ENCODE measurements at places on chromosomes 4 and X.

- DNase-seq: no peak
Observed at GRCh38 chrX:109624641-109625616, at the start of gene KCNE5. Gene KCNE5 (minus strand): TSS chrX:109625172. CDS start chrX:109625020, 152 bp downstream.

DNA sequence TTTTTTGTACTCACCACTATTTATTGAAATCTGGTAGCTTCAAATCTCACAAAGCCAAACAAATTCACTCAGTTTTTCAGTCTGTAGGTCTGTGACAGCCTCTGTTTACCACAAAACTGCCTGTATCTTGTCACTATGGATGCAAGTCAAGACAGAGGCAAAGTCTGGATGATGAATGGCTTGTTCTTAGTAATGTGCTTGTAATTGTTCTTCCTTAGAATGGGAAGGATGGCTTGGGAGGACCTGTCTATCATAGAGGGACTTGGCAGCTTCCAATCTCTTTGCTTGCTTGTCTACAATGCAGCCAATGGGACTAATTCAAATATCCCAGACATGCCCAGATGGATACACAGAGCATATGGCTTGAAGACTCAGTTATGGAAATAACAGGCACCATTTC, 141.2 kb upstream of the SCML1 start:
- DNase-seq: no peak

GRCh38 chrX:74295101-74295500, 8.9 kb upstream of the ZCCHC13 start:
- DNase-seq: no peak

GRCh38 chr4:46648088-46648744, 258.3 kb upstream of the GABRA2 start:
- DNase-seq: peak; percentile 4

GRCh38 chr4:145681956-145682355, 2.0 kb downstream of the C4orf51 start:
- no peak for DNase-seq

DNA sequence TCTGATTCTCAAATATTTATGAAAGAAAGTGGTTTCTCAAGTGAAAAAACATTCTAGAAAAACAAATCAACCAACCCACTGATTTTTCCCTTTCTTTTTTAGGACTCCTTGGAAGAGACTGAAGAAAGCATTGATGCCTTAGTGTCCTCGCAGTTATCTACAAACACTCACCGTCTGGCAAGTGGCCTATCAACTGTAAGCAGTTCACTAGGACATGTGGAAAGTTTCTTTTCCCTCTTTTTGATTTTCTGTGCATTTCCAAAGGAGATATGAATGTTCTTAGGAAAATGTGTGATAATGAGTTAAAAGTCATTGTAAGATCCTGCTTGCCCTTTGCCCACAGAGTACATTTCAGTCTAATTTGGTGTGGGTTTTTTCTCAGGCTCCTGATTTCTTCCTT, 95.9 kb downstream of the SYTL5 start:
- no peak for DNase-seq

GRCh38 chrX:45070116-45071007, 130.3 kb downstream of the DIPK2B start:
- peak; percentile 71 for DNase-seq

- no peak for DNase-seq
Observed at GRCh38 chr4:45302828-45303227, 576.5 kb upstream of the GNPDA2 start.

GRCh38 chr4:186693159-186693815, 30.4 kb downstream of the FAT1 start:
- DNase-seq: no peak

DNA sequence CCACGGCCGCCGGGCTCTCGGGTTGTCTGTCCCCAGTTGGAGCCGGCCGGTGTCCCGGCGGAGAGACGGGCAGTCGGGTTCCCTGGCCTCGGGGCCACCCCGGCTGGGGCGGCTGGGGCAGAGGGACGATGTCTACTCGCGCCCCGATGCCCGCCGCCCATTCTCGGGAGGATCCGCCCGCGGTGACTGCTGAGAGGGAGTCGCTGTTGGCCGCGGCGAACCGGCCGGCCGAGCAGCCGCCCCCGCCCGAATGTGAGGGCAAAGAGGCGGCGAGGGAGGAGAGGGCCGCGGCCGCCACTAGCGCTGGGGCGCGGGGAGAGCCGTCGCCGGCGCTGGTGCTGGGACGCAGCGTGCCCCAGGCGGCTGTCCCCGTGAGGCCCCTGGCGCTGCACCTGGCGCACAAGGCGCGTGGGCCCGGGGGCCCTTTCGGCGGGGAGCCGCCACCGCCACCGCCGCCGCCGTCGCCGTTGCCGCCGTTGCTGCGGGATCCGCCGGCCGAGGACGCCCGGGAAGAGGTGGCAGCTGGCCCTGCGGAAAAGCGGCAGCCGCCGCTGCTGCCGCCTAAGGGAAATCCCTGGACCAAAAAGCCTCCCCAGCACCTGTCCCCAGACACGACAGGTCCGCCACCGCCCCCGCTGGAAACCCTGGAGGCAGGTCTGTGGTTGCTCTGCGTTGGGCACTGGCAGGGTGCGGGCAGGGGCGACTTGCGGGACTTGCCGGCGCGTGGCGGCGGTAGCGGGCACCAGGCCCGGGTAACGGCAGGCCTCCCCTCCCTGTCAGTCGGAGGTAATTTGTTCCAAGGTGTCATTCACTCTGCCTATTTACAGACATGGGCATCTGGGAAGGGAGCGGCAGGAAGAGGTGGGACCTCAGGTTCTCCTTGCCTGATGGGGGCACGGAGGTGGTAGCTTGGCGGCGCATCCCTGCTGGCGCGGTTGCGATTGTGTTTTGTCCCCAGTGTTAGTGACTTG, 739 bp downstream of the LARP1B start:
- peak; percentile 58 for DNase-seq

- DNase-seq: peak; percentile 62
Observed at GRCh38 chr4:110211007-110211769, 12.8 kb upstream of the ELOVL6 start.

GRCh38 chr4:77037736-77038135, 38.1 kb downstream of the CCNI start:
- no peak for DNase-seq

GRCh38 chr4:58061967-58062366, 951.8 kb upstream of the IGFBP7 start:
- DNase-seq: peak; percentile 34

Measured in pons (tissue), 1 donor.